ENCODE measurements at places on chromosomes 12 and 14. TPM values are rescaled to one million over a fixed set of nuclear protein-coding genes. Genes with fewer than 3 reads are reported as not detected.

ZC2HC1C gene
- total RNA-seq: 2.0 TPM

GPRC5D gene
- not detected for total RNA-seq

NR1H4 gene
- not detected for total RNA-seq

DPY19L2 gene
- total RNA-seq: 3.0 TPM

SIRT4 gene
- total RNA-seq: 0.50 TPM

ABCD4 gene
- 41.8 TPM for total RNA-seq

HPD gene
- not detected for total RNA-seq

TAS2R8 gene
- not detected for total RNA-seq

GLIPR1L1 gene
- not detected for total RNA-seq

MMP17 gene
- total RNA-seq: 3.2 TPM

ADSS1 gene
- 2.3 TPM for total RNA-seq

AGAP2 gene
- 0.36 TPM for total RNA-seq

ZNF891 gene
- total RNA-seq: 2.0 TPM

PROX2 gene
- total RNA-seq: not detected

HEBP1 gene
- 23.0 TPM for total RNA-seq

KRT3 gene
- not detected for total RNA-seq

STAC3 gene
- total RNA-seq: not detected

ACOT4 gene
- total RNA-seq: 0.66 TPM

WASHC3 gene
- total RNA-seq: 46.1 TPM

TRHDE gene
- total RNA-seq: not detected

BTBD7 gene
- total RNA-seq: 50.5 TPM

CIT gene
- 56.0 TPM for total RNA-seq

ZNF385A gene
- total RNA-seq: 2.3 TPM

ESPL1 gene
- total RNA-seq: 14.6 TPM

C12orf60 gene
- 1.6 TPM for total RNA-seq

JDP2 gene
- 3.3 TPM for total RNA-seq

SSTR1 gene
- total RNA-seq: 1.2 TPM

SINHCAF gene
- total RNA-seq: 122 TPM

NINJ2 gene
- total RNA-seq: 1.4 TPM

RHOJ gene
- total RNA-seq: 241 TPM

TAOK3 gene
- total RNA-seq: 56.2 TPM

E2F7 gene
- 36.3 TPM for total RNA-seq

FSCB gene
- total RNA-seq: not detected

OR4K2 gene
- total RNA-seq: not detected

CCDC184 gene
- 0.36 TPM for total RNA-seq

Measured in thoracic aorta endothelial cell (primary cell).